Fibroblast of pulmonary artery (primary cell): ENCODE measurements at places on chromosomes 4 and X.

DNA sequence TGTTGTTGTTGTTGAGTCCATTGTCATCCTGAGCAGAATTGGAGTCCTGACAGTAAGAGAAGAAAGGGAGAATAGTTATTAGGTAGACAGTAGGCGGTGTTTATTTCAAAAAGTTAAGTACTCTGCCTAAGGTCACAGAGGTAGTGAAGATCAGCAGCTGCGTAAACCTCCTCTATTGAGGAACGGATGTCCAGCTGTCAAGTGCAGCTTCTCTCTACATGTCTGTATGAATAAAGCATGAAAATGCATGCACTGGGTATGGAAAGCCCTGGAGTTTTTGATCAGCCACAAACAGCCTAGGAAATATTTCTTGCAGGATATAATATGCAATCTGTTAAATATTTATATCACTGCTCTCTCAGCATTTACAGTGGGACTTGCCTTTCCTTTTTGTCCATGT, 109.4 kb upstream of the CBLL2 start:
- no peak for DNase-seq

- peak; percentile 35 for DNase-seq
Observed at GRCh38 chrX:12567857-12568256, 223.4 kb upstream of the PRPS2 start.

DNA sequence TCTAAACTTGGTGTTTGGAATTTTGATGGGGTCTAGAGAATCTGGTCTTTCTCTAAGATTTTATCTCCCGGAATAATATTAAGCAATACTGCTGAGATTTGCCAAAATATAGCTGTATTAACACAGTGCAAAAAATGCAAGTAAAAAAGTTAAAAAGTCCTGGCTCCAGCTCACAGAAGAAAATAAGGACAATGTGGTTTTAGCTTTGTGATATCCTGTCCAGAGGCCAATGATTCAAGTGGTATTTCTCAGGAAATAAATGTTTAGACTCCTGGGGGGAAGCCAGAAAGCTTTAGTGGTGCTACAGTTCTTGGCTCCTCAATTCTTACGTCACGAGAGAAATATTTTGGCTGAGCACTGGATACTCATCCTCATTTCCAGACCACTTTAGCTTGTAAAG, 40.9 kb upstream of the IL13RA2 start:
- peak; percentile 92 for DNase-seq

DNA sequence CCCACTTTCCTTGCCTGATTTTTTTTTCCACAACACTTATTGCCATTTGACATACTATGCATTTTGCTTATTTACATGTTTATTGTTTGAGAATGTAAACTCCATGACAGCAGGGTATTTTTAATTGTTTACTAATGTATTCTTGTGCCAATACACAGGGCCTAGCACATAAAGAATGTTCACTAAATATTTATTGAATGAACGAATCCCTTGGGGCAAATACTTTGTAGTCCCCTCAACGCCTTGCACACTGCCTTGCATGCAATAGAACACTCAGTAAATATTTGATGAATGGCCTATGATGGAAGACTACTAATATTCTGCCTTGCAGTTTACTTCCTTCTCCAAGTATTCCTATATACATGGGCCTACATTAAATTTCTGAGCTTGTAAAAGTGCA, 1.4 kb upstream of the PRPS1 start:
- no peak for DNase-seq

GRCh38 chrX:151359931-151360871, 36.8 kb upstream of the VMA21 start:
- DNase-seq: peak; percentile 7

- no peak for DNase-seq
Observed at GRCh38 chr4:12206091-12206490, 777.4 kb upstream of the HS3ST1 start.

DNA sequence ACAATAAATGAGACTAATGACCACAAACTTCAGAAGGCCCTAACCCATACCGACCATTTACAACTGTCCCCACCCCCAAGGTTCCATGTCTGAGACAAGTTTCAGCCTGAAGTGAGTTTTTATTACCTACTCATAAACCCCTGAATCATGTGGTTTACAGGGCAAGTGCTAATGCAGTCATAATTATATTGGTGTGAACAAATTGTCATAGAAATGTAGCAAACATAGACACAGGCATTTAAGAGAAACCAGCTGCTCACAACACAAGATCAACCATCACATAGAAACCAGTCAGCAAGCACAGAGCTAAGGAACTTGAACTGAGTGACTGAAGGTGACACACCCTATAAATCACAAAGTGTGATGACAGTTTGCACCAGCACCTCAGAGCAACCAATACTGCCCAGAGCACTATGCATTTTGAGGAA, 173.8 kb upstream of the MID1 start:
- DNase-seq: no peak

DNA sequence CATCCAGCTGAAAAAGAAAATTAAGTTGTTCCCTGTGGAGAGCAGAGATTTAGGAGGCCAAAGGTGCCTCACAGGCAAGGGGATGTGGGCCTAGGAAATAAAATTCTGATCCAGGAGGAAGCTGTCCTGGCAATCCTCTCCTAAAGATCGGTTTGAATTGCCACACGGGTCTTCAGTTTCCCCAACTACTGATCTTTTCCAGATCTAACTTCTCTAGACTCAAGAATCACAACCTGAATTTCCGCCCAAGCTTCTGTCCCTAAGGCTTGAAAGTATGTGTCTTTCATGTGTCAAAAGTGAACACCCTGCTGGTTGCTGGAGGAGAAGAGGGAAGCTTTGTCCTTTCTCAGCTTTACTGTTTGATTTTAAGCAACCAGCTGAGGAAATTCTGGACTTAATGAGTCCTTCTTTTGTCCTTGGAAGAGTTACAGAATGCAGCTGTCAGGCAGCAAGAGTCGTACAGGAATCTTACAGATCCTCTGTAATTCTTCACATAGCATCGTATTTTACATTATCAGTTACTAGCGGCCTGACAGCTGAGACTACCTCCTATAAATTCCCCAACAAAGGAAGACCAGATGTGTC, 93.8 kb downstream of the INPP4B start:
- peak; percentile 17 for DNase-seq

- no peak for DNase-seq
Observed at GRCh38 chrX:136780763-136781162, at the start of gene ARHGEF6. TSS of gene ARHGEF6 (minus strand) at chrX:136780932. CDS start at chrX:136780882, 50 bp downstream.

DNA sequence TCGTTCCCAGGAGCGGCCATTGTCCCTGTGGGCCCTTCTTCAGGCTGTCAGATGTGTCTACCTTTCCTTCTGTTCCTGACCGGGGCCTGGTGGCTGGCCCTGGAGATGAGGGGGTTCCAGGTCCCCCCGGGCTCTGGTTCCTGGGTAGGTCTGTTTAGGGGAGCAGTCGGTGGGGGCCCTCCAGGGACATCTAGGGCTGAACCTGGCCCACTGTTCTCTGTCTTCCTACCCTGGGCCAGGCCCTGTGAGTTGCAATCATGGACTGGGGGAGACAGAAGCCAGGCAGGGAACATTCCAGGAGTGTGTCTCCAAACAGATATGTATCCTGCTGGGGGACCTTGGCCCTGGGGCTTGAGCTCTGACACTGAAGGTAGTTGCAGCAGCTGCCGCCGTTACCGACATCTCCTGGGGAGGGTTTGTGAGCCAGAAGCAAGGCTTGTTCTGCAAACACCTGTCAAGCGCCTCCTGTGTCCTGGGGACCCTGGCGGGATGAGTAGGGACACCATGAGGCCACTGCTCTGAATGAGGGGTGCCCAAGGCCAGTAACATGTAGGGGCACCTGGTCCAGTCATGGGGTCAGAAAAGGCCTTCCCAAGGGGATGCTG, 49.5 kb upstream of the ADRA2C start:
- DNase-seq: no peak

- peak; percentile 86 for DNase-seq
Observed at GRCh38 chr4:174255786-174256185, 27.7 kb downstream of the FBXO8 start.

- DNase-seq: no peak
Observed at GRCh38 chr4:4549534-4549933, 7.7 kb upstream of the STX18 start.

- peak; percentile 37 for DNase-seq
Observed at GRCh38 chr4:7647600-7648543, 213.1 kb upstream of the PSAPL1 start.

- DNase-seq: peak; percentile 36
Observed at GRCh38 chrX:22366166-22366702, 93.5 kb downstream of the CBLL2 start.

- no peak for DNase-seq
Observed at GRCh38 chr4:133537780-133538281, 388.7 kb downstream of the PCDH10 start.

DNA sequence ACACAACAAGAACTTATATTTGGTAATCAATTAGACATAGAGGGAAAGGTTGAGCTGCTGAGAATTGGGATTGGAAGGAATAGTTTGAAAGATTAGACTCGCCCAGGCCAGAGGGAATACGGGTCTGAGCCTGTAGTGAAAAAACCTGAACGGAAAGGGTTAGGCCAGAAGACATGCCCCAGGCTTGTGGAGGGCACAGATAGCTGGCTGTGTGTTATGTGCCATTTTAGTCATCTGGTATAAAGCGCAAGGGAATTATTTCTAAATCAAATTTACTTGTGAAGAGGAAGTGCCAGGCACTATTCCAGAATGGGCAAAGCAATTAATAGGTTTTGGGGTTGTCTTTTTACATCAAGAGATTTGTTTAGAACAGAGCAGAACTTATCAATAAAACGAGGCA, 187.5 kb upstream of the ANKRD50 start:
- DNase-seq: no peak

DNA sequence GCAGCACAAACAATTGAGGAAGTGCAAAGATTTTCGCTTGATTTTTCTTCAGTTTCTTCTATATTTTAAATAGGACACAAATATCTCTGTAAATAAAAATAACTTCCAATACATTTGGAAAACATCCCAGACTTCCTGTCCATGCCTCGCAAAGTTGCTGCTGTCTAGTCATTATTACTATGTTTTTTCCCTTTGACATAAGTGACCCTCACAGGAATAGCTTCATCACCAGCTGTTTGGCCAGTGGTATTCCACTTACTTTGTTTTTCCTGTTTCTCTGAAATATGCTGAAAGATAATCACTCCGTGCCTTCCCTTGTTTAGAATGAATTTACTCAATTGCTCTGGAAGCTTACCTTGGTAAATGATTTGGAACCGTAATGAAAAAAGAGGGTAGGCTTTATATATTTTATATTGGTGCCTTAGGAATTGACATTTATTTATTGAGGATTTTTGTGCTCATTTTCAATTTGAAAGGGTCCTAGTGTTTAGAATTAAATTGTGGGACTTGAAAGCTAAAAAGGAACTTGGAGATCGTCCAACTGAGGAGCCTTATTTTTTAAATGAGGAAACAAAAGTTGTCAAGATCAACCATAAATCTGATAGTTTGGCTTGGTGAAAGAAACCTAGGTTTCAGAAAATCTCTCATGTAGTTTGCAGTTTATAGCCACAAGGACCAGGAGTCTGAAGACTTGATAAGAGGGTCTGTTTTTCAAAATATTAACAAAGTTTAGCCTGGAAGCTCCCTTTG, 65.6 kb downstream of the CDKL5 start:
- peak; percentile 26 for DNase-seq

GRCh38 chr4:41475402-41475801, 62.6 kb upstream of the LIMCH1 start:
- peak; percentile 6 for DNase-seq

DNA sequence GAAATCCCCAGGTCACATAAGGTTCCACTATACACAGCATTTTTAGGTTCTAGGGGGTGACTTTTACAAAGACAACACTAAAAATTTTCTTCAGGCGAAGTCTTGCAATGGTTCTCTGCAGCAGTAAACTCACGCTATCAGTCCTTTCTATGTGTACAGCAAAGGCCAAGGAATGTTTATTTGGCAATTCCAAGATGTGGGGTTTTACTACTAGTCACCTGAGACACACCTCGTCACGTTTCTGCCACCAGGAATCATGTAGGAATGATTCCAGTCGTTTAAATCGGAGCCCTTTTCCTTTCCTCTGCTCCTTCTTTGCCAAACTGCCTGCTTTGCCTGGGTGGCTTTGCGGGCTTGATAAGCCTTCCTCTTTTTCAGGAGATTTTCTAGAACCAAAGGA, 75.9 kb upstream of the ENPEP start:
- no peak for DNase-seq

DNA sequence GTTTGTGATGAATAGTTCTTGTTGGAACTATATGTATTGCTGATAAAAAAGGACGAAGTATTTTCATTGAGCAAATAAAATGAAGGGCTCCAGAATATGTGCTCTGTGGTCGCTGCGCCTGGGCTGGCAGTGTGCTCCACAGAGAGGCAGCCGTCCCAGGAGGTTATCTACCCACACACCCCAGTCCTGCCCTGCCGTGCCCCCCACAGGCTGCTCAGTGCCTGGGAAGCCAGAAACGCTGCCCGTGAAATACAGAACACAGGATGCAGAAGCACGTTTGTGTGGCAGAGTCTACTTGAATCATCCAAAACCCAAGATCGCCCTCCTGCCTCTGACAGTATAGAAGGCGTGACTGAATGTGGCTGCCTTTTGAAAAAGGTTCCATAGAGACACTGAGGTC, 1.4 kb downstream of the CLDN22 start:
- no peak for DNase-seq

- no peak for DNase-seq
Observed at GRCh38 chr4:121114756-121115155, 42.4 kb upstream of the NDNF start.

DNA sequence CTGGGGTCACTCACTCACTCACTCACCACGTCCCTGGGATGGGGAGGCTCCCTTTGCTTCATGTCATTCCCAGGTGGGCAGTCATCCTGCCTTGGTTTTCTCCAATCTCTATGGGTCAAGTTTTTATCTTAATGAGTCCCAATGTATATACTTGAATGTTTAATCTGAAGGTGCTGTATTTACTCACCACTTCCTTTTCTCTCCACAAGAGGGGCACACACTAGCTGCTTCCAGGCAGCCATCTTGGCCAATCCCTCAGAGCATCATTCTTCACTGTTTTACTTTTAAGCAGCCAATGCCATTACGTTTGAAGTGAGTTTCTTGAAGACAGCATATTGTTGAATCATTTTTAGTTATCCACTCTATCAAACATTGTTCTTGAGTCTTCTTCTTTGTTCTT, 153.4 kb upstream of the ARSJ start:
- peak; percentile 14 for DNase-seq

DNA sequence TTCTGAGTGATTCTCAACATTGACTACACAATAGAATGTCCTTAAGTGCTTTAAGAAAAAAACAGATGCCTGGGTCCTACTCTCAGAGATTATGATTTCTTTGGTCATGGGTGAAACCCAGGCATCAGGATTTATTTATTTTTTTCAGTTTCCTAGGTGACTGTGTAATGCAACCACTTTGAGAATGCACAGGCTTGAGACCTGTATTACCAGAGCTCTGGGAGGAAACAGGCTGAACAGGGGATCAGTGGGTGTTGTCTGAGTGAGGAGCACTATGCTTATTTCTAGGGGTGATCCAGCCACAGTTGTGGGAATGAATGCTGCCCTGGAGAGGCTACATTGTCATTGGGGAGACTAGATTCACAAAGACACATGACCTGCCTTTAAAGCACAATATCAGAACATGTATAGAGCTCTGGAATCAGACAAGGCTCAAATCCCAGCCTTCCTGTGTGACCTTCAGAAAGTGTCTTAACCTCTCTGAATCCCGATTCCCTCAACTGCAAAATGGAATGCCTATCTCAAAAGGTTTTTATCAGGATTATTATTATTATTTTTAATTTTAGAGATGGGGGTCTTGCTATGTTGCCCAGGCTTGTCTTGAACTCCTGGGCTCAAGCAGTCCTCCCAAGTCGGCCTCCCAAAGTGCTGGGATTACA, 61.6 kb upstream of the PRPS1 start:
- no peak for DNase-seq
